GM12864 (cell line): ENCODE measurements at places on chromosomes 6 and 20.

GRCh38 chr6:5680095-5680494 lies 326.6 kb downstream of the NRN1 start:
- no peak for DNase-seq

- DNase-seq, result no peak
Measured at GRCh38 chr20:43244647-43245046, 54.9 kb upstream of the PTPRT start.

GRCh38 chr20:34951252-34951651 lies 4.4 kb downstream of the GSS start:
- DNase-seq, result no peak

GRCh38 chr6:122014961-122015360 lies 384.5 kb upstream of the HSF2 start:
- no peak for DNase-seq
